ENCODE measurements at places on chromosomes 3 and 15.

DNA sequence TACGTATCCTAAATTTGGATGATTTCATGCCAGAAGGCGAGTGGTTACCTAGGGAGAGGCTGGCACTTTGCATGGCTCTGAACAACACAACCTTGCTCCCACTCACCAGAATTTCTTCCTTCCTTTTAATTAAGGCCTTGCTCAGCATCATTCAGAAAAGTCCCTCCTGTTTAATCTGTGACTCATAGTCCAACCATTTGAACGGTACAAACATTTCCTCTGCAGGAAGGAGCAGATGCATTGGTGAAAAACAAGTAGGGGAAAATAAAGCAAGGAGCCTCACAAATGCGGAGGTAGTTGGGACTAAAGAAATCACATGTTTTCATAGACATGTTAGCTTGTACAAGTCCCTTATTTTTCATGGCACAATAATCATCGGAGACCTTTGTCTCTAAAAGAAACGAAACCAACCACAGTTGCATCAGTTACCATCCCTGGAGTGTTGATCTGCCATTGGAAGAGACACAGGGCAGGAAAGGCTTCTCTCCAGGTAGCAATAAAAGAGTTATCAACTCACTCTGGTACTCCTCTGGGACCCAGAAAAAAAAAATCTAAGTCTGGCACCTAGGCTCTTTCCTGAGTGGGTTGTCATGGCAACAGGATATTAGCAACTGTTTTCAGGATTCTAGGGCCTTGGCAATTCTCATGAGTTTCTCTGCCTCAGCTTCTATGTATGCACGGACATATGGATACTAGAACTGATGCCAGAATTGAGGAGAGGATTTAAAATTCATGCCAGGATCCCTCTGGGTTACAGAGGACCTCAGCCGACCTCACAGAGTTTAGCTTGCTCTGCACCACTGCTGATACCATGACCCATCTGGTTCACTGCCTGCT is 255.4 kb upstream of the ARPP21 start:
- DNase-seq, result no peak

GRCh38 chr3:192957441-192958021 is 39.9 kb upstream of the MB21D2 start:
- DNase-seq, result peak; percentile 82

- DNase-seq, result no peak
Observed at GRCh38 chr3:140712301-140712700, 34.4 kb downstream of the TRIM42 start.

- DNase-seq, result no peak
Observed at GRCh38 chr3:127914584-127914983, 448 bp upstream of the KBTBD12 start.

- DNase-seq, result no peak
Observed at GRCh38 chr3:111800472-111800871, 58.6 kb upstream of the PHLDB2 start.

DNA sequence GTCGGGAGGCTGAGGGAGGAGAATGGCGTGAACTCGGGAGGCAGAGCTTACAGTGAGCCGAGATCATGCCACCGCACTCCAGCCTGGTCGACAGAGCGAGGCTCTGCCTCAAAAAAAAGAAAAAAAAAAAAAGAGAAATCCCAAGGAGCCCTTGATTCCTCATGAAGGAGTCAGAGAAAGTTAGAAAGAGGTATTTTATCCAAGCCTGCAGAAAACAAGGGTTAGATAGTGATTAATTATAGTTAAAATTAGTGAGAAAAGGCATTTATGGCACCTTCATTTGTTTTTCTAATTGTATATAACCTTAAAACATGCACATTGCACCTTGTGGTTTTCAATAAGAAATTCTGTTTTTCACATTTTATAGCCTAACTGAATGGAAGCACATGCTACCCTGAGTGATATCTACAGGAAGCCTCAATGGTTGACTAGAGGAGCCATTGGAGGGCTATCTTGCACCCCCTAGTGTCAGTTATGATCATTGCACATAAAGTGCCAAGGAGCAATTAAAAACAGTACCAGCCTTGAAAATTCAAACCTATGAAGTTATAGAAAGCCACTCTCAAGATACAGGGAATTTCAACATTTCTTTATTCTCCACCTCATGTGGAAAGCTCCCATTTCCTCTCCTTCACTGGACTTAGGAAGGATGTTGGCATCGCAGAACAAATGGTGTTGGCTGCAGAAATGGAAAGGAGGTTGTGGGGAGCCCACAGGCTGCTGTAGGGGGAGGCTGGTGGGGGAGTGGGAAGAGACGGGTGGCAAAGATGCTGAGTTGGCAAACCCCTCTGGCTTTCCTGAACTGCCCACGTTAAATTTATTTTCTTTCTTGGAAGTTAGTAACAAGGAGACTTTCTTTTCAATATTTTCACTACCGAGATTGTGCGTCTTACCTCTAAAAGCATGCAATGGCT is 48.5 kb downstream of the ITGA11 start:
- peak; percentile 60 for DNase-seq
